CD4-positive, alpha-beta T cell treated with Interleukin-6 at 100 ng/mL for 8 hours (primary cell): ENCODE measurements at places on chromosomes 6 and 20.

DNA sequence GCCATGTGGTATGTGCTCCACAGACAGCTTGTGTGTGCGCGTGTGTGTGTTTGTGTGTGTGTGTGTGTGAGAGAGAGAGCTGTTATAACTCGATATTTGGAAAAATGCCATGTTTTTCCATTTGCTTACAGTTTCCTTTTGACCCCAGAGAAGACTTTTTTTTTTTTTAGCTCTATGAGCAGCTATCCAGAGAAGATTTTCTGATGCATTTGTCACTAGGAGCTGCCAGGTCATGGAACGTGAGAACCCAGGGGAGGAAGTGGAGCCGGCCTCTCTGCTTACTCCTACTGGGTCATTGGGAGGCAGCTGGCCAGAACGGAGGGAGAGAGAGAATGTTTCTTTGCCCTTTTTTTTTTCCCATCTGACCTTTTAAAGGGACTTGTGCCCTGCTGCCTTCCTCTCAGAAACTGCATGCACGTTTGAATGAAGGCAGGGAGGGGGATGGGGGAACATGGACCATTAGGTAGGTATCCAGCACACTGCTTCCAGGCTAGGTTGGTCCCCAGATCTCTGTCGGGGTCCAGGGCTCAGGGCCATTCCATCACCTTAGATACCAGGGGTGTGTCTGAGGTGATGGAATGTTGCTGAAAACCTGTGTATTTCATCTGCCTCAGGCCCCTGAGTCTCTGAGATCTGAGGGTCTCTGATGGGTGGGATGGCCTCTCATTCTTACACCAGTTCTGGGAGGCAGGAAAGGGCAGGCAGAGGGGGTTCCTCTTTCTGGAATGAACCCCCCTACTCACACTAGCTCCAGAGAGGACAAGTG, 11.2 kb upstream of the MRPS18A start:
- no peak for DNase-seq

DNA sequence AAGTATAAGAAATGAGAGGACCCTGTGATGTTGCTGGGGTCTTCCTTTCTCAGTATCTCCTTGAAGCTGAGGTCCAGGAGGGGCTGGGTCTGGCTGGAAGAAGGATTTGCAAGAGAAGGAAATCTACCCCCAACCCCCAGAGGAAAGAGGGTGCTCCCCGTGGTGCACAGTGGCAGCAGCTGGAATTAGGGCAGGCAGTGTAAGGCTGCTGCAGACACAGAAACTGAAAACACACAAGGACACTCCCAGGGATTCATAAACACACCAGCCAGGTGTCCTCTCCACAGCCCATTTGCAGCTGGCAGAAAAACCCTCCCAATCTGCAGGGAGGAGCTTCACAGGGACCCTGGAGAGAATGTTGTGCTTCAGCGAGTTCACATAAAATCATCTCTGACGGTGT, 297.2 kb downstream of the CDH26 start:
- DNase-seq = no peak

DNA sequence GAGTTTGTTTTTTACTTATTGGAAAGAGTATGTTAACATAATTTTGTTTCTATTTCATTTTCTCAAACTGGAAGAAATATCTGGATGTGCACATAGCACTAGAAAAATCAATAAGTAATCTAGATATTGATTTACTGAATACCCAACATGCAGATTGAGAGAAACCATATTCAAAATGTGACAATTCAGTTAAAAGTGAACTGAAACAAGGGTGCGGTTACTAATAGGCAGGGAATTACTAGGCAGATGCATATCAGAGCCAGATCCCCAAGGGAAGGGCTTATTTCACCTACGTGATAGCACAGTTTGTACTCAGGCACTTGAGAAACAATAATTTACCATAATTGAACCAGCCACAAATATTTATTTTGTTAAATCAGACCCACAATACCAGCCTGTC, 493.1 kb upstream of the FLRT3 start:
- no peak for DNase-seq

GRCh38 chr20:24376311-24377099, 92.9 kb upstream of the SYNDIG1 start:
- no peak for DNase-seq

GRCh38 chr6:35496841-35497570, at the start of gene TEAD3:
TEAD3 (minus strand) TSS chr6:35497079.
- DNase-seq = peak; percentile 27

GRCh38 chr20:53080687-53080962, 108.5 kb downstream of the TSHZ2 start:
- DNase-seq = no peak

- no peak for DNase-seq
Measured at GRCh38 chr20:52941808-52942207, 30.4 kb upstream of the TSHZ2 start.

DNA sequence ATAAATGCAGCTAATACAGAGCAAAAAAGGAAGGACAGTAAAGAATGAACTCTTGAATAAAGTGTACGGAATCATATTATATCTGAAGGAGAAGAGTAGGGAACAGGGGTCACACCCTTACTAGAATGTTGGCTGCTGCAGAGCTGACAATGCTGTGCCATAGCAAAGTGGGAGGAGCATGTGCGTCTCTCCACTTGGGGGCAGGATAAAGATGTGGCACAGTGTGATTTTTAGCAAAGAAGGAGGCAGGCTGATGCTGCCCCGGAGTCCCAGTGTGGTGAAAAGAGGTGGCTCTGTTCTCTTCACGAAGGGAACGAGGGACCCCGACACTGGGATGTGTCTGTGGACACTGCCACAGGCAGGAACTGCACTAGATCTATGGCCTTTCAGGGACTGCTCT, 67.5 kb downstream of the INSM1 start:
- no peak for DNase-seq

GRCh38 chr6:39388606-39389483, 66.3 kb upstream of the KCNK16 start:
- DNase-seq = no peak

DNA sequence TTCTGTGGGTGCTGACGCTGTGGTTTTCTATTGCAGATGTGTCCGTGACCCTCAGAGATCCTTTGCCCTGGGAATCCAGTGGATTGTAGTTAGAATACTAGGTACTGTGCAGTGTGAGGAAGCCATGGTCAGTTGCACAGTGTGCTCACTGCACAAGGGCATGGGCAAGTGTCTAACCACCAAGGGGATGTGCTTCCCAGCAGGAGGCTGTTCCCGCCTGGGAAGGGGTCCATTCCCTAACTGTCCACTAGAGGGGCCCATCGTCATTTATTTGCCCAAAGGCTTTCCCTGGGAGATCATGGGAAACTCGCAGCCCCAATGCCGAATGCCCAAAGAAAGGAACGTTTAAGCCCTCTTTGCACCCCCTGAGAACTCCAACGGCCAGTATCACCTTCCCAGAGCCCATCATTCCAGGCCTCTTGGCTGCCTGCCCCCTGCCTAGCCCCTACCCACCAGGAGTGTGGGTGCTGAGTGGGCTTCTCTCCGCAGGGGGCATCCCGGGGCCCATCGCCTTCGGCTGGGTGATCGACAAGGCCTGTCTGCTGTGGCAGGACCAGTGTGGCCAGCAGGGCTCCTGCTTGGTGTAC, 26.2 kb downstream of the SLCO4A1 start:
- DNase-seq = peak; percentile 42

- no peak for DNase-seq
Measured at GRCh38 chr6:19349429-19349828, 487.7 kb upstream of the ID4 start.

GRCh38 chr6:110054664-110055386, 76.7 kb downstream of the GPR6 start:
- no peak for DNase-seq

DNA sequence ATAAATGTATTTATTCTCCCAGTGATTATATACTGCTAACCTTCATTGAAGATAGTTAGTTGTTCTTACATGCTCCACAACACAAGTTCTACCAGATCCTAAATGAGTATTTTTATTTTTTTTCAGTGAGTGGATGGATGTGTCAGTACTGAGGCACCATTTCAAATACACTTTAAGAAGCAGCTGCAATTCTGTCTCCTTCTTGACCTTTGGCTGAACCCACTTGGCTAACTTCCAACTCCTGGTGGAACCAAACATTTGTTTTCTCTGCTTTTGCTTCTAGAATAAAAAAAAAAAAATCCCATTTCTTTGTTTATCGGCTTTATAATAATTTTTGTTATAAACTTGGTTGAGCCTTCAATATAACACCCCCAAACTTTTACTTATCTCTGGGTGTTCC, 458.3 kb upstream of the MAP3K7 start:
- DNase-seq = no peak

- DNase-seq = no peak
Measured at GRCh38 chr6:170134031-170134470, 156.8 kb downstream of the DLL1 start.

DNA sequence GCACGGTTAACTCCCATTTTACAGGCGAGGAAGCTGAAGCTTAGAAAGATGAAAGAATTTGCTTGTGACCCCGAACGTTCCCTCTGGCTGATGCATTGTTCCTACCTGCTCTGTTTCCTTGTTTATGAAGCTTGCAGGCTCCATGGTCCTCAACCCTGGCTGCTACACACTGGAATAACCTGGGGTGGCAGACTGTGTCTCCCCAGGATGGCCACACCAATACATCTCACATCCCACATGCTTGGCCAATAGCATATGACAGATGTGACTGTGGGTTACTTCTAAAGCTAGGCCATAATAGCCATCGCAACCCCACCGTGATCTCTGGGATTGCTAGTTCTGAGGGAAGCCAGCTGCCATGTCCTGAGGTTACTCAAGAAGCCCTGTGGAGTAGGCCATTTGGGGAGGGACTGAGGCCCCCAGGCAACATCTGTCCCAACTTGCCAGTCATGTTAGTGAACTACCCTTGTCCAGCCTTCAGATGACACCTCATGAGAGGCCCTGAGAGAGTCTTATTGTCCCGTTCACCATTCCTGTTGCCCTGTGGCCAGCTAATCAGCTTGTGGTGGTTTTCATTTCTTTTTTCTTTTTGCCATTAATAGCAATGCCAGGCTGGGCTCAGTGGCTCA, 6.7 kb upstream of the FAM110A start:
- no peak for DNase-seq

- DNase-seq = no peak
Measured at GRCh38 chr6:34225551-34225950, 11.1 kb upstream of the HMGA1 start.

DNA sequence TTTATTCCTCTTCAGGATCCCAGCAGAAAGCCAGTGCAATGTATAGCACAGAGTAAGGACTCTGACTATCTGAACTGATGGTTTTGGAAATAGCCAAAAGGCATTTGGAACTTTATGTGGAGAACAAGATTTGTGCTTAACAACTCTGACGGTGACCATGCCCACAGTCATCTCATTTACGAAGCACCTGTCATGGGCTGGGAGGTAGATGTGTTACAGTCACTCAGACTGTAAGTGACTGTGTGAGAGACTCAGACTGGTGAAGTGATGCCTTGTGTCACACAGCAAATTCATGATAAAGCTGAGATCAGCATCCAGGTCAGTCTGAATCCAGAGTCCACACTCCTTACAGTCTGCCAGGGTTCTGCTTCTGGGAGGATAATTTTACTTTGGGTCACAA, 23.9 kb upstream of the FAM83C start:
- no peak for DNase-seq

DNA sequence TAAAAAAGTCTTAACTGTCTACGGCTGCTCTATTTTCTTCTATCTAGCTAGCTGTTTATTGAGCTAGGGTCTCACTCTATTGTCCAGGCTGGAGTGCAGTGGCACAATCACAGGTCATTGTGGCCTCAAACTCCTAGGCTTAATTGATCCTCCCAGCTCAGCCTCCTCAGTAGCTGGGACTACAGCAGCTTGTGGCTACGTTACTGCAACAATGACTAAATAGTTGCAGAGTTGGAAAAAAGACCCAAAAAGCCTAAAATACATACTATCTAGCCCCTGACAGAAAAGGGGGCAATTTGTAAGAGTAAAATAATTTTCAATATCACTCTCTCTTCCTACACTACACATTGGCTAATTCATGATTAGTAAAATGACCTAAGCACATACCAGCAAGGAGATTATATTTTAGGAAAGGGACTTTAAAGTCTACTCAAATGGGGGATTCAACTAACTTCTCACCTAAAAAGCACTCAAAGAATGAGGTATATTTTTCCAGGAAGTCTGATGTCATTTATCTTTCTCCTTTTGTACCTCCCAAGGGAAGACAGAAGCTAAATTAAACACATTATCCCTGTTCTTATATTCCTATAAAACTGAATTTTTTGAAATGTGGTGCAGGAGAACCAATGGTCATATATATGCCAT, 82.8 kb downstream of the ZMYND8 start:
- DNase-seq = no peak

DNA sequence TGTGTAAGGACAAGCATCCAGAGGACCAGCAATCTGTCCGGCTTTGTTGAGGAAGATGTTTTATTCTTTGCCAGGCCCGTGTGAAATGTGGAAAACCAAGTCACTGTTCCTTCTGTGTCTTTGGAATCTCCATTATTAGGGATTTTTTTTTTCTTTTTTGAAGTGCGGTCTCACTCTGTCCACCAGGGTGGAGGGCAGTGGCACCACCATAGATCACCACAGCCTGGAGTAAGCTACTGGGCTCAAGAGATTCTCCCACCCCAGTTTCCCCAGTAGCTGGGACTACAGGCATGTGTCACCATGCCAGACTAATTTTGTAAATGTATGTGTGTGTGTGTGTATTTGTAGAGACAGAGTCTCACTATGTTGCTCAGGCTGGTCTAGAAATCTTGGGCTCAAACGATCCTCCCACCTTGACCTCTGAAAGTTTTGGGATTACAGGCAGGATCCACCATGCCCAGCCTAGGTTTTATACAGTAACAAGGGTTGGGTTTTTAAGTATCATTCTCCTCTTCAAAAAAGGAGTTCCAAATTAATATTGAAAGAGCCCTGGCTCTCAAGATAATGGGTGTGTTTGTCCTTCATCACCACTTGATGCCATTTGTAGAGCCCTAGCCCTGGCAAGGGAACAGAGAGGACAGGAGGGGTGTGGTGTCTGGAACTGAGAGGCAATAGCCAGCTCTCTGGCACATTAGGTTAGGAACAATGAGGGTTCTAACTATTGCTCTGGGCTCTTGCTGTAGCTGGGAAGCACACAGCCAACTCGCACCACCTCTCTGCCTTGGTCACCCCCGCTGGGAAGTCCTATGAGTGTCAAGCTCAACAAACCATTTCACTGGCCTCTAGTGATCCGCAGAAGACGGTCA, 3.1 kb downstream of the LAMP5 start:
- DNase-seq = no peak

GRCh38 chr20:58058421-58059259, 169.8 kb downstream of the ANKRD60 start:
- no peak for DNase-seq
